Bronchial epithelial cell (primary cell): ENCODE measurements at places on chromosomes 12 and 14.

GRCh38 chr14:79840103-79840502, 371.2 kb downstream of the DIO2 start:
- DNase-seq = no peak

DNA sequence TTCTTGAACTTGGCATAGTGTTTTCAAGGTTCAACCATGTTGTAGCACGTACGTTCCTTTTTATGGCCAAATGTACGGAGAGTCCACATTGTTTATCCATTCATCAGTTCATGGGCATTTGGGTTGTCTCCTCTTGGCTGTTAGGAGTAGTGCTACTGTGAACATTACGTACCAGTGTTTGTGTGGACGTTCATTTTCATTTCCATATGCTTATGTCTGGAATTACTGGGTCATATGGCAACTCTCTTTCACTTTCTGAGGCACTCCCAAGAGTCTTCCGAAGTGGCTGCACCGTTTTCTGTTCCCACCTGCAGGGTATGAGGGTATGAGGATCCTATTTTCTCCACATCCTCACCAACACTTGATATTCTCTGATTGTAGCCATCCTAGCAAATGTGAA, 49.1 kb upstream of the TSPAN9 start:
- no peak for DNase-seq

DNA sequence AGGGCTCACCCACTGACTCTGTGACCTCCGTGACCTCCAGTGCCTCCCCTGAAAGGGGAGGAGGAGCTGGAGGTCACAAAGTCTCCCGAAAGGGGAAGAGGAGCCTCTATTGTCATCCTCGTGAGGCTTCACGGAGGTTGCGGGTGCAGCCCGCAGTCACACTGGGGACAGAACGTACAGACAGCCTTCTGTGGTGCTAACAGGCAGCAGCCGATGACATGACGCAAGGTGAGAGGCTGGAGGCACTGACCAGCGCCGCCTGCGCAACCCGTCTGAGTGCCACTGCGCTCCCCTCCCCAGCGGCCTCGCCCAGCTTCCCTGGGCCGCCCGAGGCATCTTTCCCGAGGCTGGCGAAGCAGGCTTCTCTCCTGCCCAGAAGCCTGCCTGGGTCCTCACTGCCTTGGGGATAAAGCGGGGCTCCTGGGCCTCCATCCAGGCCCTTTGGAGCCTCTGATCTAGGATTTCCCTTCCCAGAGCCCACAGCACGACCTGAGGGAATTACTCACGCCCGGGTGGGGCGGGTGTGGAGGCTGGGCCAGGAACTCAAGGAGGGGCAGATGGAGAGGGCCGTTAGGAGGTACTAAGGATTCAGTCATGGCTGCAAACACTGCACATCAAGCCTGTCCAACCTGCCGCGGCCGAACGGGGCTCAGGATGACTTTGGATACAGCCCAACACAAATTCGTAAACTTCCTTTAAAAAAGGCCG, 12.3 kb upstream of the LBHD2 start:
- peak; percentile 62 for DNase-seq

DNA sequence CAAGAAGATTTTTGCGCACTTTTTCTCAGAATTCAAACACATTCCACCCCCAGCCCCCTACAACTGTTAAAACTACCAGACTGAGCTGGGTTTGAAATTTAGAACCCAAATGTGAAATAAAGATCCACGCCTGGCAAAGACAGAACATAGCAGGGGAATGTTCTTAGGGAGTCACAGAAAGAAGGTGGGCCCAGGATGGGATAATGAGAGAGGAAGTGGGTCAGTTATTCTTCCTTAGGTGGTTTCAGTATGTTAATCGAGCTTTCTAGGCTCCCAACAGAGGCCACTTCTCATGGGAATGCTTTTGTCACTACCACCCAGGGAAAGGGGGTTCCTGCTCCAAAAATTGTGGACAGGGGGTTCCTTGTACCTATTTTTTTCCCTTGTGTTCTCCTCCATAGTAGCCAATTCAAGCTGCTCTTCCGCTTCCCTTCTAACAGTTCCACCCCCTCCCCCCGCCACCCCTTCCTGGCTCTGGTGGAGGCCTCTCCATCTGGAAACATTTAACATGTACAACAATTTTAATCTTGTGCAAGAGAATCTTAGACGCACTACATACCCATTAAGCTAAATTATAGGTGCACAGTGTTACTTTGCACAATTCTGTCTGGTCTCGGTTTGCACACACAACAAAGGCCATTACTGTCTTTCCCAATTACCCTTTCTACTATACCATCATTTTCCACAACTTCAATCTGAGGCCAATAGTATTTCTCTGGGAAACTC, 218.1 kb downstream of the MON2 start:
- DNase-seq = no peak

DNA sequence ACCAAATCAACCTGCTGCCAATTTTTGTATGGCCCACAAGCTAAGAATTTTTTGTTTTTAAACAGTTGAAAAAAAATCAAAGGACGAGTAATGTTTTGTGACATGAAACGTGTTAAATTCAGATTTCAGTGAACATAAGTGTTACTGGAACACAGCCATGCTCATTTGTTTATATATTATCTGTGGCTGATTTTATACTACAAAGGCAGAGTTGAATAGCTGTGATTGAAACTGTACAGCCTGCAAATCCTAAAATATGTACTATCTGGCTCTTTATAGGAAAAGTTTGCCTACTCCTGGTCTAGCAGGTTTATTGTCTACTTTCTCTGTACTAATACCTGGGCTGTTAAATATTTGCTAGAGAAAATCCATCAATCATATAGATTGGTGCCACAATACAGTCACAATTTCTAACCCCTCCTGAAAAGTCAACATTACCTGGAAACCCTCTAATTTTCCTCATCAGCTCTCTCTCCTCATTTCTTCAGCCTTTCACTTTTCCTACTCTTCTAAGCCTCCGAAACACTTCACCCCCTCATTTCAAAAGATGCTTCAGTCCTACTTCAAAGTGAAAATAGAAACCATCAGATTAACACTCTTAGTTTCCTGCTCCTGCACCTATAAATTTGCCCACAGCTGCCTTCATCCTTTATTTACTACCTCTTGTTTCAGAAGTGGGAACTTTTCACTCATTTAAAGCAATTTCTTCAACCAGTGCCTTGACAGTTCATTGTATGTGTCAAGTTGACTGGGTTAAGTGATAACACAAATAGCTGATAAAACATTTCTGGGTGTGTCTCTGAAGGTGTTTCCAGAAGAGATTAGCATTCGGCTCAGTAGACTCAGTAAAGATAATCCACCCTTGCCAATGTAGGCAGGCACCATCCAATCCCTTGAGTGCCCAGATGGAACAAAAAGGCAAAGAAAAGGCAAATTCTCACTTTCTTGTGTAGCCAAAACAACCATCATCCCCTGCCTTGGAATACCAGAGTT, 18.0 kb upstream of the C2CD5 start:
- DNase-seq = no peak

- peak; percentile 12 for DNase-seq
Measured at GRCh38 chr12:79098530-79098929, 234.0 kb downstream of the SYT1 start.

DNA sequence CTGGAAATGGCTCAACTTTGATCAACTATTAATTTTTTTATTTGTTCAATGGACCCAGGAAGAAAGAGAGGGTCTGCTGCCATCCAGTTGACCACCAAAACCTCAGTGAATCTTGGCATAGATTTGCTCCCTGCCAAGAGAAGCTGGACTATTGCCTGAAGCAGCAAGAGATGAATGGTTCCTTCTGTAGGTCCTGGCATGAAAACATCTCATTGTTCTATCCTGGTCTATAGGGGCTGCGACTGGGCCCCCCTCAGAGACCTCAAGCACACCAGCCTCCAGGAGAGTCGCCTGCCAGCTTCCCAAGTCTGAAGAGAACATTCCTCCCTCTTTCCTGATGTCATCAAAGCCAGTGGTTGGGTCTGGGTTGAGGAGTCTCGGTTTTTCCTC, 204.9 kb downstream of the TMX1 start:
- no peak for DNase-seq

DNA sequence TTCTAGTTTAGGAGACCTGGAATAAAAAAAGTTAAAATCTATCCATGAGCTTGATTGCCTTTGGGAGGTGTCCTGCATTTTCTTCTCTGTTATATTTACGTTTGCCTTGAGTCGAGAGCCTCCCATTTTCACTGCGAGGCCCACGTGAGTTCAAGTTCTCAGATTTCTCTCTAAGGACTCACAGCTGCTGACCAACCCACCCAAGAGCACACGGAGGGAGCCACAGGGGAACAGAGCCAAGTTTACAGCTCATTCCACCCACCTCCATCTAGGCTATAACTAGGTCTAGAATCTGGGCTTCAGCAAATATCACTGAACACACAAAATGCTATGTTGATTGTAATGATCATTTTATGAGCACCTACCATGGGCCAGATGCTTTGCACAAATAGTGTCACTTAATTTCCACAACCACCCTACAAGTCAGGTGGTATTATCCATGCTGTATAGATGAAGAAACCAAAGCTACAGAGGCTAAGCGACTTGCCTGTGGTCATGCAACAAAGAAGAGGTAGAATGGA, 16.7 kb downstream of the ALDH1L2 start:
- DNase-seq = no peak

GRCh38 chr12:49288412-49288853, 6.5 kb upstream of the PRPH start:
- DNase-seq = peak; percentile 57

- peak; percentile 94 for DNase-seq
Measured at GRCh38 chr12:89160716-89161123, 191.6 kb downstream of the DUSP6 start.

GRCh38 chr14:31957565-31957964, 119.5 kb upstream of the ARHGAP5 start:
- no peak for DNase-seq

DNA sequence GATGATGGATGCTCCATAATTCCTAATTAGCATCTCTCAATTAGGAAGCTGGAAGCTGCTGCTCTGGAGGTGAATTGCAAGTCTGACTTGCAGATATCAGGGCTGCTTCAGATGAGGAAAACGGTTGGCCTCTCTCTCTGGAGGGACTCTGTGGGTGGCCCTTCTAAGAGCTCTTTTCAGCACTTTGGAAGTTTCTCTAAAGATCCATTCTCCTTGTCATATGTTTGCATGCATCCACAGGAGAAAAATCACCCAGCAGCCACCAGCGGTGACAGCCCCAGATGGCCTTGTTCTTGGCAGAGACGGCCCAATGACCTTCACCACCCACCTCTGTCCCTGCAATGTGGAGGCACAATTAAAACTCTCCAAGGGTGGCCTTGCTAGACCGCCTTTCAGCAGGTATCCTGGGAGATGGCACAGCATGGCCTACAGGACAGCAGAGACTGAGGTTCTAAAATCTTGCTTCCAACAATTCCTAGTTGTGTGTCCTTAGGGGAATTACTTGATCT, 42.3 kb downstream of the KSR2 start:
- no peak for DNase-seq

DNA sequence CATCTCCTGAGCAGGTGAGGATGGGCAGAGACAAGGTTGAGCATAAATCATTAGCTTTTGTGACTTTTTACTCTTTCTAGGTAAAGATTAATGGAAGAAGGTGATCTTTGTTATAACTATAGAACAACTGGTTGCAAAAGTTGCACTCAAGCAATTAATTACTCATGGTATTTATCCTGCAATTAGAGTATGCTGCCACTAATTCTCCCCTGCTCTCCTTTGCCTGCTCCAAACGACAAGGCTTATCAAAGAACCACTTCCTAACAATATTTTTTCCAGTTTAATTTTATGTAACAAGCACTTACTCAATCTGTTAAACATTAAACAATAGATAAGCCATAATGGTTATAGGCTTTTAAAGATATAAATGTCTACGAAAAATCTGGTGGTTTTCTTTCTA, 189.9 kb upstream of the PELI2 start:
- no peak for DNase-seq

- no peak for DNase-seq
Measured at GRCh38 chr12:33245434-33245833, 194.2 kb downstream of the SYT10 start.

DNA sequence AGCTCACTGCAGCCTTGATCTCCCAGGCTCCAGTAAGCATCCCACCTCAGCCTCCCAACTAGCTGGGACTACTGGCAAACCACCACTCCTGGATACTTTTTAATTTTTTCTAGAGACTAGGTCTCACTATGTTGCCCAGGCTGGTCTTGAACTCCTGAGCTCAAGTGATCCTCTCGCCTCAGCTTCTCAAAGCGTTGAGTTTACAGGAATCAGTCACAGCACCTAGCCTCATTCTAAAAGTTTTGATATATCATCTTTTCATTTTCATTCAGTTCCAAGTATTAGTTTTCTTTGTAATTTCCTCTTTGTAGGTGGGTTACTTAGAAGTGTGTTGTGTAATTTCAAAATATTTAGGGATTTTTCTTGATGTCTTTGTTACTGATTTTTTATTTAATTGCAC, 9.6 kb downstream of the CBX5 start:
- no peak for DNase-seq

- no peak for DNase-seq
Measured at GRCh38 chr14:68501614-68502052, 291.2 kb downstream of the ZFP36L1 start.

DNA sequence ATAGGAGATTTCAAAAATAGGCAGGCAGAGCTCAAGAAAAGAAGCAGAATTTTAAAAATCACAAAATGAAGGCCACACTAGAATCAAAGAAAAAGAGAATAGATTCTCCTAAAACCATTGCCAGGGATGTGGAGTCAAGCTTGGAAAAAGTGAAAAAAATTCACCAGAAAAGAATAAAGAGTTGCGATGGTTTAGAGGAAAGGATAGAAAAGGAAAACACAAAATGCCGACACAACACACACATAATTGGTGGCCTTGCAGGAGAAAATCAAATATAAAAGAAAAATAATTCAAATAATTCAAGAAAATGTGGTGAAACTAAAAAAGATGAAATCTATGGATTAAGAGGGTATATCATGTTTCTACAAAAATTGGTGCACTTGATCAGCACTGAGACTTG, 181.6 kb upstream of the C14orf180 start:
- DNase-seq = no peak

GRCh38 chr14:58143106-58143505, 8.9 kb downstream of the ARMH4 start:
- no peak for DNase-seq
